KG1 (cell line): ENCODE measurements at places on chromosomes 2 and 18.

DNA sequence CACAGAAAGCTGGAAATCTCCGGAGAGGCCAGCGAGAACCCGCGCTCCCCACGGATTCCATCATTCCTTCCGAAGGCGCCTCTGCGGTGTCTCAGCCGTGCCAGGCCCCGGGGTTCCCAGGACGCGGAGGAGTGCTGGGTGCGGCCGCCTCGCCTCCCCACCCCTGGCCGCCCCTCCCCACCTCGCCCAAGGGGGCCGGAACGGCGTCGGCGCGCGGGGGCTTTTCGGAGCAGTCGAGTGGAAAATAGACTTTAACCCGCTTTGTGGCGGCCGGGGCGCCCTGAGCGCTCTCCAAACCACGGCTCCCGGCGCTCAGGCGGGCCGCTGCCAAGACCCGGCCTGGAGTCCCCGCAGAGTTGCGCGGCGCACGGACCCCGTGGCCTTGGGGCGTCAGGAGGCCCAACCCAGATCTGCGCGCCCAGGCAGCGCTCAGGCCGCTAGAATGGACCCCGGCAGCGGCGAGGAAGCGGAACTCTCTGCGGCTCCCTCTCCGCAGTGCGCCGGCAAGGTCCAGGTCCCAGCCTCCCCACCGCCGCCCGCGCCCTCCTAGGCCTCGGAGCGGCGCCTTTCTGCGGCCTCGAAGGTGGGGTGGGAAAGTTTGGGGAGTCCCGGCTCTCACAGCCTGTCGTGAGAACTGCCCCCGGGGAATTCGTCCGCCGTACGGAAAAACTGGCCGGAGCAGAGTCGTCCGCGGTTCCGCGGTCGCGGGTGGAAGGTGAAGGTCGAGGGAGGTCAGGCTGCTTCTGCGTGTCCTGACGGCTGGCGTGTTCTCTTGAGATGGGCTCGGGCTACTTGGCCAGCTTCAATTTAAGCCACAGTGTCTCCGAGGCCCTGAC, 1.2 kb upstream of the EMX1 start:
- DNase-seq: no peak

- no peak for DNase-seq
Measured at GRCh38 chr18:35618289-35618688, 36.7 kb downstream of the GALNT1 start.

DNA sequence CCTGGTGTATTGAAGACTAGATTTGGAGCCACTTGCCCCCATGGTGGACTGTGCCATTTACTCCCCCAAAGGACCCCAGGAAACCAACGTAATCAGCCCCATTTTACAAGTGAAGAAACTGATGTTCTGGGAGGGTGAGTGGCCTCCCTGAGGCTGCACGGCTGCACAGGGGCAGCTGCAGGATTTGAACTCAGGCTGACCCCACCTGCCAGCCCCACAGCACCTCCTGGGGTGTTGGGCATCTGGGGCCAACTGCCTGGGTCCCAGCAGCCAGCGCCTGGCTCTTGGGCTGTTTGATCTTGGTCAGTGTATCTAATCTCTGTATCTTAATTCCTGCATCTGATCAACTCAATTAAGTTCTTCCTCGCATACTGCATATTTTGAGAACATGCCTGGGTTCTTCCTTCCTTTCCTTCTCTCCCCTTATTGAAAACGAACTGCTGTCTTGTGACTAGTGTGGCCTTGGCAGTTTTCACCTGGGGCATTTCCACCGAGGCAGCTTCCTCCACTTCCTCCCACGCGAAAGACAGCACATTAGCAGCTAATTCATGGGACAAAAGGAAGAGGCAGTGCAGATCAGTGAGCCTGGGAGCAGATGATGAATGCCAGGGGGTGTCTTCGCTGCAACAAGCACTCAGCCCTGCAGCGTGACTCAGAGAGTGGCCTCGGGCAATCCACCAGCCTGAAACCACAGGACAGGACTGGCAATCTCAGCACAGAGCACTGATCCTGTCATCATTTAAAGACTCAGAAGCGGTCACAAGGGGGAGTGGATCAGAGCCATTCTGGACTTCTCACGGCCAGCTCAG, 184.1 kb upstream of the RAB12 start:
- DNase-seq: no peak

GRCh38 chr2:215866606-215867005, 146.7 kb downstream of the MREG start:
- DNase-seq: no peak

GRCh38 chr2:226981791-226982326, 146.0 kb downstream of the RHBDD1 start:
- no peak for DNase-seq

DNA sequence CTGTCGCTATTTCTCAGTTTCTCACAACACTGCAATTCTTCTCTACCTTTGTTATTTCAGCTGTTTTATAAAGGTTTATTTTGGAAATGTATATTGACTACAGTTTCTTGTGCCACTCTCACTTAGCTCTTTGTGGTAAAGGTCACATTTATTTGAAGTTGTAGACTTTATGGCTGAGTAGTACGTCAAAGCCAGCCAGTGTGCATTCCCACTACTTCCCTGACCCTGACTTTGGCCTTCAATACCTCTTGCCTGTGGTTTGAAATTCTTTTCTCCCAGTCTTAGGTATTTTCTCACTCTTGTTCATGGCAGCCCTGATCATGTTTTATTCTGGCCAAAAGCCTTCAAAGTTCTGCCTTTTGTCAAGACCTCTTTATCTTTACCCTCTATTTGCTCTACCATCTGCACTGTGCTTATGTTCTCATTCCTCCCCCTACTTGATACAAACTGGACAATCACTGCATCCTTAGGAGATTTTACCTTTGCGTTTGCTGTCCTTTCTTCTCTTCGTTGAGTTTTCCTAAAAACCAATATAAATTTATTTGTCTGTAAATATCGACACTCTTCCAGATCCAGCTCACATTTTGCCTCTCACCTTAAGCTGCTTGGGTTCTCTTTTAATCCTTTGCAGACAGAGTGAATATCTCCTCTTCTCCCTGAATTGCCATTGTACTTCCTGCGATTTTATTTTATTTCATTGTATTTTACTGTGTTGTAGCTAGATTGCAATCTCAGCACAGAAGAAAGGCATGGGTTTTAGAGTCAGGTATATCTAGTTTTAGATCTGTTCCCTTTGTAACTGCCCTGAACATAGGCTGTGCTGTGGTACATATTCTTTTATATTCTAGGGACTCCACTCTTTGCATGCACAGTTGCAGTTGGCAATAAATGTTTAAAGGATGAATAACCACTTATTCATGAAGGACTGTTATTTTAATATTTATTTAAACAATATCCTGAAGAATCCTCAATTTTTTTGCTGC, 31.2 kb downstream of the GULP1 start:
- DNase-seq: no peak

DNA sequence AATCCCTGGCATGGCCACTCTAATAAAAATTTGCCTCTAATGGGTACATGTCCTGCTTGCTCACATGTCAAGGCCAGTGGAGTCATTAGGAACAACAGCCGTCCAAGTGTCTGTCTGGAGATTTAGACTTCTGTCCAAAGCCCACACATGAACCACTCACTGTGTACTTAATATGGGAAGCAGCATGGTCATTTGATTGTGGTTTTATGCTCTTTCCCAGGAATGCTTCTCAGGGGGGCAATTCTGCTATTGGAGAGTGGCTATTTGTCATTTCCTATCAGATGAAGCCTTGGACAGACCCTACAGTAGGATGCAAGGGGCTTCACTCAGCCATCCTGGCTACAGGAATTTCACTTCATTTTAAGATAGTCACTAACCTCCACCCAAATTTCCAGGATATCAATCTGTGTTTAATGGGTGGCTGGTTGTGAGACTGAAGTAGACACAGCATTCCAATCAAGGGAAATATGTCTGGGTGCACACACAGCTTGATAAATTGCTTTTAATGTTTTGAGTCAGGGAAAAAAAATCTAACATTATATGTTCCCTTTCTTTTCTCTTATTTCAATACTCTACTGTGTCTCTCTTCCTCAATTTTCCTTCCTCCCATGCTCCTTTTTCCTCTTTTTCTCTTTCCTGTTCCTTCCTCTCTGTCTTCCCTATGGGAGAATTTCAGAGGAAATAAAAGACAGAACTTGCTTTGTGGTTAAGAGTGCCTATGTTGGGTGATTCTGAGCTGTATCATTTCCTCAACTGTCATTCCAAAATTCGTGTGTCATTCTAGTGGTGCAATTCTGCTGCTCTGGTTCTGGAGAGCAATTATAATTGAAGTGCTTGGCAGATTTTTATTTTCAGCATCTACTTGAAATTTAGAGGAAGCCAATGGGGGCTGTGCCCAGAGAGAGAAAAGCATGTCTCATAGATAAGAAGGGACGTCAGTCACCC, 320.1 kb downstream of the OSR1 start:
- DNase-seq: no peak

DNA sequence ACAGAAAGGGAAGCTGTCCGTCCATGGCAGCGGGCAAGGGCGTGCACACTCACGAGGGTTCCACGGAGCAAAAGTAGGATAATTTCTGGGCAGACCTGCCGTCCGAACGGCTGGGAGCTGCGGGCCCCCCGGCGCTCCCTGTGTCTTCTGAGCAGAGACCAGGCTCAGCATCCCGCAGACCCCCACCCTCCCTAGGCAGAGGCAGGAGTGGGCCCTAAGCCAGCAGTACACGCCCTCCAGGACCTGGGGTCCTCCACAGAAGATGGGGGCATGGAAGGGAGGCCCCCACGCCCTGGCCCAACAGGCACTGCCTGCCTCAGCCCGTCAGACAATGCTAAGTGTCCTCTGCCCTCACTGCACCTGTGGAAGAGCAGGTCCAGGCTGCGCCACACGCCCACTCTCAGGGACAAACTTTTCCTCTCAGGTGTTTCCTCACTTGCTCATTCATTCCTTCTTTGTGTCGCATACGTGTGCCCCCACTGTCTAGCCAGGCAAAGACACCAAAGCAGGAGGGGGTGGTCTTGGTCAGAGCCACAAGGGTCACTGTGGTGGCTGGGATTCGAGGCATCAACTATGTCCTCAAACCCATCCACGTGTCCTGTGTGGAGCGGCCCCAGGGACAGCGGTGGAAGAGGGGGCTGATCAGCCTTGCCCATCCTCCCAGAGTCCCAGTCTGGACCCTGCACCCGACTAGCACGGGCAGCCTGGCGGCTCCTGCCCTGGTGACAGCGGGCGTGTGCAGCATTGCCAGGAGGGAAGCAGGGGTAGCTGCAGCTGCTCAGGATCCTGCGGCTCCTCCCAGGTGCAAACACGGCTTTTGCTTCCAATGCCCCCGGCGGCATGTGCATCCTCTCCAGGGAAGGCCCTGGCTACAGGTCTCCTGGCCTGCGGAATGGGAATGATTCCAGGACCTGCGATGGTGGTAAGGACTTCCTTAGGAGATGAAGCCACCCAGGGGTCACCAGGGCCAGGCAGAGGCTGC, 2.4 kb upstream of the GPC1 start:
- no peak for DNase-seq

GRCh38 chr2:170530284-170530745, 184.8 kb upstream of the SP5 start:
- no peak for DNase-seq

- no peak for DNase-seq
Measured at GRCh38 chr2:146931109-146931508, 913.7 kb upstream of the ACVR2A start.

GRCh38 chr2:128373451-128374000, 54.9 kb upstream of the HS6ST1 start:
- no peak for DNase-seq

DNA sequence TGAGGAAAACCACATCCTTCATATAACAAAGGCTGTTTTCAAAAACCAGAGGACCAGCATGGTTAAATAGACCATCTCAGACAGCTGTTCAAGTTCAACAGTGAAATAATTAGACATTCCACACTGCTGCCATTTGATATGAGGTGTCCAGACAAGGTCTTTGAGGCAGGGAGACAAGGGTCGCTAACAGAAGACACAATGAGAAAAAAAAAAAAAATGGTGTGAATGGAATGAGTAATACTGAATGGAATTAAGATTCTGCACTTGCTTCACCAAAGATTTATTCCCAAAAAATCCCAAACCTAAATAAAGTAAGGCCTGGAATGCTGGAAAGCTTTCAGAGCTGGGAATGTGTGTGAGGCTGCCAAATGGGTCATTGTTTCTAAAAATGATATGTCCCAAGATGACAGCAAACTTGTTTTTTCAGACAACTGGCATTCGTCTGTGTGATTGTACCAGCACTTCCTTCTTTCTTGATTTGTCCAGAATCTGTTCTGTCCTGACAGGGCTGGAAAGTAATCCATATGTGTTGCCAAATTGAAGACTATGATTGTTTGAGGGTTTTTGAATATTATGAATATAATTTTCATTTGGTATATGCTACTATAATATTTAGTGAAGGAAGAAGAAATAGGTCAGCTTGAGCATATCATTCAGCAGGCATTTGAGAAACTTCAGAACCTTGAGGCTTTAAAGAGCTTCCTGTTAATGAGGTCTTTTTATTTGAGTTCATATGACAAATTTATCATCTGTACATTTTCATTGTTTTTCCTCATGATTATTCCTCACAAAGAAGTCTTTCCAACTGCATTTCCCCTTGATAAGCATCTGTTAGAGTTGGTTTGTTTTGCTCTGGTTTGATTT, 85.2 kb upstream of the ITGA4 start:
- DNase-seq: no peak

DNA sequence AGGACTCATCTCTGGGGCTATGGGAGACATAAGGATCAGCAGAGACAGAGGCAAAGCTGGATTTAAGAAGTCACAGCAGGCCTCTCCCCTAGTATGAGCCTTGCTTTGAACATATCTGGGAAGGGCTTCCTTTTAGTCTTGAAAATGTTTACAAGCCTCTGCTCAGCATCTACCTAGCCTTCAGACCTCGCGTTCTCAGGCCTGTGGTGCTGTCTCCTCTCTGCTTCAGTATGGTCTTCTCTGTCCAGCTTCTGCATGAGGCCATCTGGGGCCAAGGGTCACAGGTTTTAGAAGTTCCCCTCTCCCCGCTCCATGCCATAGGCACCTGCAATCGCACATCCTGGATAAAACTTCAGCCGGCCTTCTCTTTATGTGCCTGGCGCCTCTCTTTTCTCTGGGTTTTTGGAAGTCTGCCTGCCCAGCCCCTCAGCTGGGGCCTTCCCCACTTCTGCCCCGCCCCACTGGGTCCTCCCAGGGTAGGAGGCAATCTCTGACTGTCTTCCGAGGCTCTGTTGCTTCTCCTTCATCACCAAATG, 7.1 kb downstream of the ACTG2 start:
- DNase-seq: no peak

- no peak for DNase-seq
Measured at GRCh38 chr2:205892251-205892655, 193.7 kb downstream of the INO80D start.

DNA sequence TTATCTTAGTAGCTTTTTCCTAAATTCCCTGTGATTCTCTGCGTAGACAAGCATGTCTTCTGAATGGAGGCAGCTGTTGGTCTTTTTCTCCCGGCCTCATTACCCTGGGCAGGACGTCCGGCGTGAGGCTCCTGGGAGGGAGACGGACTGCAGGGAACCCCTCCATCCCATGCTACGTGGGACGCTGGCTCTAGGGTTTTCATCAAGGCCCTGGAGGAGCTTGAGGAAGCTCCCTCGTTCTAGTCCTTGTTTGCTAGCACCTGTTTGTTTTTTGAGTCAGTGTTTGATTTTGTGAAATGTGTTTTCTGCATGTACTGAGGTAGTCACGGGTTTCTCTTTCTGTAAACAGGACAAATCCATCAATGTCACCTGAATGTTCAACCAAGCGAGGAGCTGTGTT, 99.3 kb upstream of the TMEM18 start:
- DNase-seq: no peak

- DNase-seq: no peak
Measured at GRCh38 chr18:49596687-49597086, 34.8 kb downstream of the LIPG start.

- no peak for DNase-seq
Measured at GRCh38 chr2:4090668-4091630, 387.6 kb downstream of the DCDC2C start.

GRCh38 chr2:193929131-193929530, 1727.9 kb upstream of the SLC39A10 start:
- no peak for DNase-seq

GRCh38 chr2:237590272-237591140, at the start of gene RAB17:
Gene RAB17 (minus strand): TSS chr2:237590734. CDS start chr2:237586154, 4,580 bp downstream.
- DNase-seq: no peak
